ENCODE measurements at places on chromosomes 7 and 10.

GRCh38 chr10:14601326-14601725, 173.4 kb downstream of the FAM107B start:
- no peak for DNase-seq

GRCh38 chr10:131168238-131168875, 143.2 kb downstream of the TCERG1L start:
- no peak for DNase-seq

- DNase-seq = no peak
Measured at GRCh38 chr7:72032934-72033333, 379.2 kb downstream of the CALN1 start.

- DNase-seq = no peak
Measured at GRCh38 chr7:46145412-46145811, 224.3 kb upstream of the IGFBP3 start.

Data from stimulated activated CD8-positive, alpha-beta memory T cell treated with anti-CD3 and anti-CD28 coated beads, Interleukin-7, amount 100 ng/mL, for 48 hours (primary cell).